ENCODE measurements at places on chromosomes 2 and 18. TPM values are rescaled to one million over a fixed set of nuclear protein-coding genes. Genes with fewer than 3 reads are reported as not detected.

- H3K27me3 ChIP-seq, result no peaks in the 10 kb centered on the region
- peaks cover 10% of the 10 kb centered on the region for H3K4me1 ChIP-seq
- peak; percentile 16 for DNase-seq
- no peaks in the 10 kb centered on the region for H3K36me3 ChIP-seq
- no peak overlapping the region for H3K27ac ChIP-seq
- H3K4me3 ChIP-seq, result no peak overlapping the region
Measured at GRCh38 chr2:12928775-12929401, 212.2 kb downstream of the TRIB2 start.

RAB6C gene
- total RNA-seq, result not detected

DNA sequence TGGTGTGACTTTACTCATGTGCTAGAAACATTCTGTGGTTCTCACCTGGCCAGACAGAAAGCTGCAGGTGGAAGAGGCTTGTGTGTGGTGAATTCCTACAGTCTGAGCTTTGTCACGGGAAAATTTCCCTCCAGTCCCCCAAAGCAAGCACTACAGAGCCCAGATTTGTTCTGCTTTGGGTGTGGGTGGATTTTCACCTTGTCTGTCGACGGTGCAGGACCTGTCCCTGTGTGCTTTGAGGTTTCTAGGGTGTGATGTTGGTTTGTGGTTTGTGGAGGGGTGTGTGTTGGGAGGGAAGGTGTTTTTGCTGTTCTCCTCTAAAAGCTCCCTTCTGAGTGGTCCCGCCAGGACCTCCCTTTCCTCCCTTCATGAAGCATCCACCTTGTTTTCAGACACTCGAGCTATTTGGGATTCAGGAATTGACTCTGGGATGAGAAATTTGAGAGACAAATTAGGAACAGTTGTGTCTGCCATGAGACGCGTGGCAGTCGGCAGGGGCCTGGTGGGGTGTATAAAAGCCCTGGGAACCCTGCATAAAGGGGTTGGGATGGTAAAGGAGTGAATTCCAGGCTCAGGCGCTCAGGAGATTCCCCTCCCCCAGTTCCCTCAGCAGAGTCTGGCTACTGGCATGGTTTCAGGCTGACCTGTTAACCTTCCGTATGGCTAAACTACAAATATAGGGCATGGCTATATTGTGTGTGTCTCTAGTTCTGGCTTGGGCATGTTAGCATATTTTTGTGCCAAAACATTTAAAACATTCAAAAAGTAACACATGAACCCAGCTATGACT, 65.5 kb downstream of the DGKD start:
- no peak overlapping the region for H3K4me3 ChIP-seq
- peak; percentile 31 for DNase-seq
- H3K36me3 ChIP-seq, result 0 out of 2 replicates have a peak, but pooled peaks cover 2% of the 10 kb centered on the region
- peak overlapping the region; percentile 36 for H3K27ac ChIP-seq

CCNT2 gene
- 44.6 TPM for total RNA-seq

DNA sequence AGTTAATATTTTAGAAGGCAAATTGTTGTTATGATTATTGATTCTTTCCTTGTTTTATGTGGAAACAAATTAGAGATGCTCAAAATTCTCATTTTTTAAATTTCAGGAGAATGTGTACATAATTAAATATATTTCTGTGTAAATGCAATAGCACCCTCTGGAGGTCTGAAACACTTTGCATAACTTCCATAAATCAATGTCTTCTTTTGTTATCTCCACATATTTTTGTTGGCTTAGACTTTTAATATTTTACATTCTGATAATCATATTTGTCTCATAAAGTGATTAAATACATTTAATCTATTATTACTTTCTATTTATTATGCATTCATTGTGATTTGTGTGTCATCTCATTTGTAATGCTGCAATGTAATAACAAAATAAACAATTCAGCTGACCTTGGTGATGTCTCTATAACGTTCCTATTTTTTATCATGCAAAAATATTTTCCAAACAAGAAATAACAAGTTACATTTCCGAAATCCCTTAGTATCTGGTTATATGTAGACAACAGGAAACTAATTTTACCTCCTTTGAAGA, 201.8 kb upstream of the GALNT5 start:
- H3K4me3 ChIP-seq, result no peak overlapping the region
- DNase-seq, result peak; percentile 53
- H3K4me1 ChIP-seq, result peaks cover 7% of the 10 kb centered on the region

GRCh38 chr2:43842866-43843226, 4.1 kb downstream of the ABCG8 start:
- peaks cover 46% of the 10 kb centered on the region for H3K27me3 ChIP-seq
- H3K4me1 ChIP-seq, result no peaks in the 10 kb centered on the region
- no peak overlapping the region for H3K4me3 ChIP-seq
- H3K27ac ChIP-seq, result no peak overlapping the region
- no peak for DNase-seq
- H3K36me3 ChIP-seq, result no peaks in the 10 kb centered on the region

GRCh38 chr2:201833781-201834180, 27.4 kb downstream of the CDK15 start:
- no peak overlapping the region for H3K27ac ChIP-seq
- no peaks in the 10 kb centered on the region for H3K36me3 ChIP-seq
- no peak for DNase-seq
